Stimulated activated CD8-positive, alpha-beta memory T cell treated with anti-CD3 and anti-CD28 coated beads, Interleukin-2, amount 100 ng/mL, for 1 hour (primary cell): ENCODE measurements at places on chromosomes 16 and 17.

- no peak for DNase-seq
Observed at GRCh38 chr17:27244011-27244410, 49.9 kb upstream of the WSB1 start.

GRCh38 chr17:65079489-65079900 lies 23.0 kb upstream of the GNA13 start:
- DNase-seq: no peak

DNA sequence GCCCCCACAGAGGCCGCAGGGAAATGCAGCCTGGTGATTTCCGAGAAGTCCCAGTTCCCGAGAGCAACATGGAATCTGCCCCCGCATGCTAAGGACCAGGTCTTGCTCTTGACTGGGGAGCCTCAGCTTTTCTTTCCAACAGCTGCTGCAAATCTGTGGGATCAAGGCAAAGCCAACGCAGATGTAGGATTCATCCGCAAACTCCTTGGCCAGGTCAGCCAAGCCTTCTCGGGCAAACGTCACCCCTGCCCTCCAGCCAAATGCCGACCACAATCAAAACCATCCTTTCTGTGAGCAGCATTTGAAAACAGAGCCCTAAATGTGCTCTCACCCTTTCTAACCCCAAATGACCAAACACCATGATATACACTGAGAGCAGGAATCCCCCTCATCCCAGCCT lies 54.0 kb downstream of the MRM3 start:
- no peak for DNase-seq

- DNase-seq: no peak
Observed at GRCh38 chr16:55101026-55101425, 170.4 kb downstream of the IRX5 start.

DNA sequence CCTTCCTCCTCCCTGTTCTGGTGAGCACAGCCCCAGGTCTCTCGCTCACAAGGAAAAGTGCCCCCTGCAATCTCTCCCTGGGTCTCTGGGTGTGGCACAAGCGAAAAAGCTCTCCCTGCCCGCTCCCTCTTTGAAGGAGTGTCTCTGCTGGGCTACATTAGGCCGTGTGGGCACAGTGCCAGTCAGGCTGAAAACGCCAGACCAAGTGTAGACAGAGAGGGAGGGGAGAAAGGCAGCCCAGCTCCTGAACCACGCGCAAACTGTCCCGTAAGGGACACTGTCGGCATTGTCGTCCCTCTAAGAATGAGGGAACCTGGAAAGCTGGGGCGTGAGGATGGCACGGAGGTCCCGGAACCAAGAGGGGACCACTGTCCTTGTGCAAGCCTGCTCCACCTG lies 3.9 kb downstream of the SMIM5 start:
- DNase-seq: no peak

GRCh38 chr16:83803811-83804210 lies 4.0 kb upstream of the HSBP1 start:
- no peak for DNase-seq

DNA sequence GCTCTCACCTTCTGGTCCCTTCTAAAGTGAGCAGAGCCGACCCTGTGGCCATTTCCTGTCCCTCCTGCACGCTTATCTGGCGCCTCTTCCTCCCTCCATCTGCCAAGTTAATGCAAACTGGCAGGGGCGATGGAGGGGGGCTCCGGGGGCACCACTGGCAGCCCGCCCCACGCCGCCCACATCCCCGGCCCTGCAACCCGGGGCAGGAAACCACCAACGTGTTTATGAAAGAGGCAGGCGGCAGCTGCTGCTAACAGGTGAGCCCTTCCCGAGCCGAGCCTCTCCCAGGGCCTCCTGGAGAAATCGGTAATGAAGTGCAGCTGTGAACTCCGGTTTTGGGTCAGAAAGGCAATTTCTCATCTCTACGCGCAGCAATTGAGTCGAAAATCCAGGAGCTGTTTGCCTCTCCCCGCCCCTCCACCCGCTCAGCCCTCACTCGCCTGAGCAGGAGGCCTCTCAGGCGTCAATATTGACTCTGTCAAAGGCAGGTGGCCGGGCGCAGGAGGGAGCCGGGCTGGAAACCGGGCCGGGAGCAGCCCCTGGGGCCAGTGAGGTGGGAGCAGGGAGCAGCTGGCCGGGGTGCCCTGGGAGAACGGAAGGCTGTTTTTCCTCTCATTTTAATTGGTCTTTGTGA lies 164.4 kb upstream of the GSE1 start:
- DNase-seq: peak; percentile 18

GRCh38 chr17:73616873-73617404 lies 27.3 kb downstream of the SDK2 start:
- DNase-seq: no peak

GRCh38 chr17:5413682-5414081 lies 5.8 kb downstream of the NUP88 start:
- DNase-seq: no peak

- DNase-seq: no peak
Observed at GRCh38 chr17:32136856-32137255, 5.4 kb upstream of the RHOT1 start.

DNA sequence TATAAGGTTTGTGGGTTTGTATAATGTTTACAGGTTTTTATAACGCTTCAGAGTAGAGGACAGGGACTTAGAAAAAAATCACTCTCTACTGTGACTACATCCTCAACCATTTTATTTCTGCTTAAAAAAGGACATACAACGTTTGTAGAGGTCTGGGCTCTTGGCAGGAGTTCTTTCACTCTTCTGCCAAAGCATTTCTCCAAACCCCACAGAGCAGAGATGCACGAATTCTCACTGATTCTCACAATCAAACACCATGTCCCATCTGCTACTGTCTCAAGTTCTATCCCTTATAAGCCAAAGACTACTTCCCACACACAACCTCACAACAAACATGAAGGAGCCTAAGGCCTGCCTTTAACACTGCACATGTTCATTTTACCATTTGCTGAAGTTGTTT lies 7.0 kb upstream of the ANKFY1 start:
- no peak for DNase-seq

DNA sequence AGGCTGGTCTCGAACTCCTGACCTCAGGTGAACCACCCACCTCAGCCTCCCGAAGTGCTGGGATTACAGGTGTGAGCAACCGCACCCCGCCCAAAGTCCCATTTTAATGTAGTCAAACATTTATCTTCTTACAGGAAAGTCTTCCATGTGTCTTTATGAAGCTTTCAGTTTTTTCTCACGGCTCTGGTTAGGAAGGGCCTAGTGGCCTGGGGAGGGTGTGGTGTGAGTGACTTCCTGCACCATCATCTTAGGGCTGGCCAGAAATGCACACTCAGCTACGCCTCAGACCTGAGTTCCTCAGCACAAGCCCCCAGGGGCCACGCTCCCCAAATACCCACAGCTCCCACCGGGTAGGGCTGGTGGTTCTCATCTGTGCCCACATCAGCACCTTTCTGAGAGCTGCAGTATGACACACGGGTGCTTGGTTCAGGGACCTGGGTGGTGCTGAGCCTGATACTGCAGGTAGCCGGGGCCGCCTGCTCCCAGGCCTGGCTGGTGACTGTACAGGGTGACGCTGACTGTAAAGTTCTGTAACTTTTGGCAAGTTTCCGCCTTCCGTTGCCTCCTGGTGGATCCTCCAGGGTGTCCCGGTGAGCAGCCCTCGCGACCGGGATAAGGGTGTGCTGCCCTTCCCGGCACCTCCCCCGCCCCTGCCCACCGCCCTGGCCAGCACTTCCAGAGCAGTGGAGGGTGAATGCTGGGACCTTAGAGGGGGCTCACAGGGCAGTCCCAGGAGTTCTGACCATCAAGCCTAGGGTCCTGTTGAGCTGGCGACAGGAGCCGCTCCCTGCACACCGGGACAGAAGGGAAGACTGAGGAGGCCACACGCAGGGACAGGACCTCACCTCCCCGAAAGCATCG lies 52.5 kb downstream of the ZNF778 start:
- no peak for DNase-seq

DNA sequence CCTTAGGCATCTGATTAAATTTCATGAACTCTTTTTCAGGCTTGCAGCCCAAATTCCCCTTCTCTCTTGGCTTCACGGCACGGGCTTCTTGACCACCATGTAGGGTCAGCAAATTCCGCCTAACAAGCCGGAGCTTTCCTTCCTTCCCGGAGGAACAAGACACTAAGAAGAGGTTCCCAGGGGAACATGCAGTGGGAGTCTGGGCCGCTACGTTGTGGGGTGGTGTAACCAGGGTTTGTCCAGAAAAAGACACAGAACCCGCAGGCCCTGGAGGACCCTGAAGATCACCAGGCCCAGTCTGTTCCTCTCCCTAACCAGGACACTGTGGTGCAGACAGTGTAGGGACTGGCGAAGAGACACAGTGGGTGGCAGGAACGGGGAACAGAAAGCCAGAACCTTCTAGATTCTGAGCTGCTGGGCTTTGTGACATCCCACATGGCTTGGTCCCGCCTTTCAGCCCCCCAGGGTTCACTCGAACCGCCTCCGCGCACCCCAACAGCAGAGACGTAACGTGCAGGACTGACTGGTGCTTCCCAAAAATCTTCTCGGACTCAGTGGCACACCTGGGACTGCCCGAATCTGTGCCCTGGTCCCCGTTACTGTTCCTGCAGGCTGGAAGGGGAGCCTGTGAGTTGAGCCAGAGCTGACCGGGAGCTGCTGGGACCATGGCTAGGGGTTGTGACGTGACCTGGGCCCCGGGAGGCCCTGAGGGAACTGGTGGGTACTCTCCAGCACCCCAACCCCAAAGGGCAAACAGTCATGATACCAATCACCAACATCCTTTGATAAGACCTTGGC lies 55.2 kb downstream of the TBC1D16 start:
- no peak for DNase-seq

DNA sequence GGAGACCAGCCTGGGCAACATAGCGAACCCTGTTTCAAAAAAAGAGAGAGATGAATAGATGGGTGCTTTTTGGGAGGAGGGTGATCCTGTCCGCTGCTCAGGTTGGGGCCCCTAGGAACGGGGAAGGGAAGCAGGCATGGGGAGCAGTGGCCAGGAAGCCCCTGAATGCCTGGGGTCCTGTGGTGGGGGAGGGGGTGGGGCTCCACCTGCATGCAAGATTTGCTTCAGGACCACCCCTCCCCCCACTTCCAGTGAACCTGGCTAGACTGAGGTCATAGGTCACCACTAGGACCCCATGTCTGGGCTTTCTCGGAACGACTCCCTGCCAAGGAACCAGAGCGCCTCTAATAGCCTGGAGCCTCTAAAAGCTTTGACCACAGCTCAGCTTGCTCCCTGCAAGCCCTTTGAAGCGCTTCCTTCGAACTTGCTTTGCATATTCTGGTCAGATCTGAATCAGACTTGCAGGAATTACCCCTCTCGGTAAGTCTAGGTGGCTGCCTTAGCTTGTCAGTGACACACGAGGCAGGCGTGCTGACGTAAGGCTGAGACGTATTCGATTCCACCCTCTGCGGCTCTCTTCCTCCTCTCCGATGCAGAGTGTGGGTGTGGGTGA lies 3.7 kb downstream of the SOCS3 start:
- peak; percentile 76 for DNase-seq

- DNase-seq: no peak
Observed at GRCh38 chr17:12180644-12181261, 160.1 kb downstream of the MAP2K4 start.

GRCh38 chr17:47632991-47633390 lies 16.7 kb upstream of the KPNB1 start:
- DNase-seq: no peak

DNA sequence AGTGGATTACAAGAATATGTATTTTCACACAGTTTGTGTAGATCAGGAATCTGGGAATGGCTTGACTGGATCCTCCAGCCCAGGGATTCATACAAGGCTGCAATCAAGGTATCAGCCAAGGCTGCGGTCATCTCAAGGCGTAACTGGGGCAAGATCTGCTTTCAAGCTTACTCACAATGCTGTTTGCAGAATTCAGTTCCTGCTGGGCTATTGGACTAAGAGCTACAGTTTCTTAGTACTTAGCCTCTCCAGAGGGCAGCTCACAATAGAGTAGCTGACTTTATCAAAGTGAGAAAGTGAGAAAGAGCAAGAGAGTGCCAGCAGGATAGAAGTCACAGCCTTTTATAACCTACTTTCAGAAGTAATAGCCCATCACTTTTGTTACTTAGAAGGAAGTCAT lies 211.0 kb downstream of the MAP2K6 start:
- DNase-seq: no peak

DNA sequence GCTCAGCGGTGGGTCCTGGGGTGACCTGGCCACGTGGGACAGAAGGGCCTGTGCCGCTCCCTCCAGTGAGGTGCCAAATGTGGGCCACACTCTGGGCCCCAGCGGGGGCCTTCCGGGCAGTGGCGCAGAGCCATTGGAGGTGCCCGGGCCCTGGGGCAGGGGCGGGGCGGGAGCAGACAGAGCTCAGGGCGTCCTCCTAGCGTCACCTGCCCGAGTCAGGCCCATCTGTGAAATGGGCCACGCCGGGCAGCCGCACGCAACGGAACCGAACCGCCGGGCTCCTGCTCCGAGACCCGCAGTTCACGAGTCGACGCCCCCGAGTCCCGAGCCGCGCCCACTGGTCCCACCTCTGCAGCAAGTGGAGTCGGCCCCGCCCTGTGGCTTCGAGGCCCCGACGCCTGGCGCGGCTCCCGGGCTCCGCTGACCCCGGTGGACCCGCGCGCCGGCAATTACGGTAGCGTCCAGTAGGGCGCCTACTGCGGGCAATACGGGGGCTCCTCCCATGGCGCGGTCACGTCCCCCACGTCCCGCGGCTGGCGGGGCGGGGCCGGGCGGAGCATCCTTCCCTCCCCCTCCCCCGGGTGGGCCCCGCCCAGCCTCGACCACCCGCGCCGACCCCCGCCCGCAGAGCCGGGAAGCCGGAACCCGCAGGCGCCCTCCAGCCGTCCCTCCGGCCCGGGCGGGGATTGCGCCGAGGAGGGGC lies 1.9 kb downstream of the SLC16A3 start:
- no peak for DNase-seq

GRCh38 chr17:45030733-45031132 lies 20.7 kb downstream of the DCAKD start:
- DNase-seq: no peak

- DNase-seq: no peak
Observed at GRCh38 chr16:56269811-56270684, 78.8 kb downstream of the GNAO1 start.

DNA sequence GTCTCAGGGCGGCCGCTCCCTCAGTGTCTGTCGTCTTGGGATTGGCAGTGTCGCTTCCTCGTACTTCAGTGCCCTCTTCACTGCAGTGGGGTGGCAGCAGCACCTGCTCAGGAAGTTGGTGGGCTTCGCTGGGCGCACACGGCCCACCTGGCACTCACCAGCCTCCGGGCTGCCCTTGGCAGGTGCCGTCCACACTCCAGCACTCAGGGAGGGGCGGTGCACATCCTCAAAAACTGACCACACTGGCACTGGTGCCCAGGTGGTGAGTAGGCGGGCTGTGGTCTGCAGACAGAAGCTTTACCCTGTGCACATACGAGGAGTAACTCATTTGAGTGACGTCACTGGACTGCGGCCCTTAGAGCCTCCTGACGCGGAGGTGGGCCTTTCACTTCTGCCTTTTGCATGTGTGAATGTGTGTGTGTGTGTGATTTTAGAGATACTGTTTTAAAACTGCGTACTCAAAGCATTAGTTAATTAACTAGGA lies 94.6 kb downstream of the BANP start:
- DNase-seq: no peak

DNA sequence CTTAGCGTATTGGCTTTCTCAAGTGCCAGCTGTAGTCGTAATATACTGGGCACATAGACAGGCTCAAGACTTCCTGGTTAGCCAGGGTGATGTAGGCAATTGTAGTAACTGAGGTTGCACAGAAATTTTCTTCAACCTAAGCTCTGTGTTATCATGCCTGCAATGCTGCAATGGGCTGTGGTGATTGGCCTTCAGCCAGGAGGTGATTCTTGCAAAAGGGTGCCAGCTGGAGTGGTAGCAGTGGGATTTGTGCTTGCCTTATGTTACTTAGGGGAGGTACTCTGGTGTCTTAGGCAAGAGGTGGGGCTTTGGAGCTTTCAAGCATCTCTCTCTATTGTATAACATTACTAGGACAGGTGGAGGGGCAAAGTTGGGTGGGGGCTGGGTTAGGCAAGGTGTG lies 495.1 kb downstream of the CDH11 start:
- DNase-seq: no peak
